ENCODE measurements at places on chromosomes 1 and 21. TPM values are rescaled to one million over a fixed set of nuclear protein-coding genes. Genes with fewer than 3 reads are reported as not detected.

DNA sequence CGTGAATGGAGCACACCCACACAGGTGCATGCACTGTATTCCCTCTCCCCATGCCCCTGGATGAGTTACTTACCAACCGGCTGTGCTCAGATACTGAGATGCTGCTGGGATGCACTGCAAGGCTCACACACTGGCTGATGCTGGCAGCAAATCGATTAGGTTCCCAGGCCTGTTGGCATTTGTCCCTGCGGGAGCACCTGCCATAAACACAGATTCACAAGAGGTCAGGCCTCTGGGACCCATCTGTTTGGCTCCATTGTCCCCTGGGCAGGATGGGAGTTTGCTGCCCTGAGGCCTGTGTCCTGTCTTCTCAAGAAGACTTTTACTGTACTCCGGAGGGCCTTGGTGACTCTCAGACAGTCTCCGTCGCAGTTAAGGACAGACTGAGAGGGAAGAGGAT, 145.4 kb downstream of the PLXNA2 start:
- no peak overlapping the region for H3K4me3 ChIP-seq
- DNase-seq: no peak
- H3K36me3 ChIP-seq: no peaks in the 10 kb centered on the region
- no peak overlapping the region for H3K27ac ChIP-seq
- H3K4me1 ChIP-seq: no peaks in the 10 kb centered on the region

- DNase-seq: no peak
- peak overlapping the region; percentile 90 for H3K27ac ChIP-seq
- peaks cover 20% of the 10 kb centered on the region for H3K4me1 ChIP-seq
- no peaks in the 10 kb centered on the region for H3K27me3 ChIP-seq
- peak overlapping the region; percentile 80 for H3K4me3 ChIP-seq
Observed at GRCh38 chr1:231422798-231423309, 767 bp upstream of the EGLN1 start.

Gene OPRD1
- 0.79 TPM for total RNA-seq

- H3K4me1 ChIP-seq: no peaks in the 10 kb centered on the region
- no peak overlapping the region for H3K4me3 ChIP-seq
- DNase-seq: no peak
- no peak overlapping the region for H3K27ac ChIP-seq
- H3K36me3 ChIP-seq: no peaks in the 10 kb centered on the region
- H3K27me3 ChIP-seq: no peaks in the 10 kb centered on the region
Observed at GRCh38 chr1:36880155-36881067, 153.9 kb downstream of the GRIK3 start.

Gene CD5L
- not detected for total RNA-seq

DNA sequence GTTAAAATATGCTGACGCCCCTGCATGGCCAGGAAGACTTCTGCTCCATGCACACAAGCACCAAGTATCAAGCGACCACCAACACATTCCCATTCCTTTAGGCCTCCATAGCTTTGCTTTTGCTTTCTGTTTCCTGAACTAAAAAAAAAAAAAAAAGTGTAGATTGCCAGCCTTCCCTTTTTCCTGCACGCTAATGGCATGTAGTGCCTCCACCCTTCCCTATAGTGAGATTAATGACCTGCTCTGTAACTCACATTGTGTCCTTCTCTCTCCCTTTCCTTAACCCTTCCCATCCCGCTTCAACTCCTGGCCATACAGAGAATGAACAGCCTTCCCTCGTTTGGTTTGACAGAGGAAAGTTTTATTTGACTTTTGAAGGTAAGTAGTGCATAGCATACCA, 57.1 kb upstream of the DYNLT5 start:
- H3K4me3 ChIP-seq: no peak overlapping the region
- no peak overlapping the region for H3K27ac ChIP-seq
- no peaks in the 10 kb centered on the region for H3K27me3 ChIP-seq
- no peak for DNase-seq
- peaks cover 11% of the 10 kb centered on the region for H3K4me1 ChIP-seq

DNA sequence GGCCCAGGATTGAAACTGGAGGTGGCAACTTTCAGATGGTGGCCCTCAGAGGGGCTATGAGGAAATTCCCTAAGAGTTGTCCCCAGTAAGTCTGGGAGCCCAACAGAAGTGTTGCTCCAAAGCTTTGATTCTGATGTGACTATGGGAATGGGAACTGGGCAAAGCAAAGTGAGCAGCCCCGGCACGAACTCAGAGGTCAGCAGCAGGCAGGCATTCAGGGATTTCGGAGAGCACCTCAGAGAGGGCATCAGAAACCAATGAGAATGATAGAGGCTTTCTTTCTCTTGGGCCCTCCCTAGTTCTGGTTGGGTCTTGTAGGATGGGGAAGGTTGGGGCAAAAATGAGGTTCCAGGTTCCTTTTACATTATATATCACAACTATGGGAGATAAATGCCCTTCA, 121.2 kb upstream of the HMGB4 start:
- no peak for DNase-seq
- H3K27ac ChIP-seq: no peak overlapping the region
- no peaks in the 10 kb centered on the region for H3K4me1 ChIP-seq
- no peak overlapping the region for H3K4me3 ChIP-seq

- H3K4me1 ChIP-seq: no peaks in the 10 kb centered on the region
- no peak overlapping the region for H3K27ac ChIP-seq
- H3K36me3 ChIP-seq: no peaks in the 10 kb centered on the region
- no peak for DNase-seq
- H3K4me3 ChIP-seq: no peak overlapping the region
Observed at GRCh38 chr1:38222891-38223290, 176.3 kb upstream of the POU3F1 start.

Gene CACNA1S
- total RNA-seq: not detected

Data from A673 (cell line).